ENCODE measurements at places on chromosomes 2 and 18.
A peak's percentile ranks its signal among the peaks of the same experiment; 100 is the strongest.

DNA sequence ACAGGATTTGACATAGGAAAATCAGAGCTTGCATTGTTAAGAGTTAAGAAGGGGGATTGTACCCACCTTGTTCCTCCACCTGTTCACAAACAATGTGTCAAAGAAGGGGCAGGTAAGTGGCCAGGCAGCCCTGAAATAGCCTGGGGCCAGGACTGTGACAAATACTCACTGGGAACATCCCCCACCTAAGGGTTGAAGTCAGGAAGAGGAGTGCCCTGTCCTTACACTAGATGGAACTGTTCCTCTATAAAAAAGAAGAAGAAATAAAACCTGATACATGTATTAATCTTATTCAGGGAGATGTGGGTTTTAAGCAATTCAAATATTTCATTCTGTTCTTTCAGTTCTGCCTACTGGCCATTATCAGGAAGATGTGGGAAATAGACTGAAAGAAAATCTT is 41.9 kb downstream of the TACR1 start:
- H3K4me1 ChIP-seq = no peaks in the 10 kb centered on the region
- H3K27me3 ChIP-seq = peaks cover 5% of the 10 kb centered on the region
- DNase-seq = no peak
- H3K27ac ChIP-seq = no peak overlapping the region
- no peaks in the 10 kb centered on the region for H3K36me3 ChIP-seq

DNA sequence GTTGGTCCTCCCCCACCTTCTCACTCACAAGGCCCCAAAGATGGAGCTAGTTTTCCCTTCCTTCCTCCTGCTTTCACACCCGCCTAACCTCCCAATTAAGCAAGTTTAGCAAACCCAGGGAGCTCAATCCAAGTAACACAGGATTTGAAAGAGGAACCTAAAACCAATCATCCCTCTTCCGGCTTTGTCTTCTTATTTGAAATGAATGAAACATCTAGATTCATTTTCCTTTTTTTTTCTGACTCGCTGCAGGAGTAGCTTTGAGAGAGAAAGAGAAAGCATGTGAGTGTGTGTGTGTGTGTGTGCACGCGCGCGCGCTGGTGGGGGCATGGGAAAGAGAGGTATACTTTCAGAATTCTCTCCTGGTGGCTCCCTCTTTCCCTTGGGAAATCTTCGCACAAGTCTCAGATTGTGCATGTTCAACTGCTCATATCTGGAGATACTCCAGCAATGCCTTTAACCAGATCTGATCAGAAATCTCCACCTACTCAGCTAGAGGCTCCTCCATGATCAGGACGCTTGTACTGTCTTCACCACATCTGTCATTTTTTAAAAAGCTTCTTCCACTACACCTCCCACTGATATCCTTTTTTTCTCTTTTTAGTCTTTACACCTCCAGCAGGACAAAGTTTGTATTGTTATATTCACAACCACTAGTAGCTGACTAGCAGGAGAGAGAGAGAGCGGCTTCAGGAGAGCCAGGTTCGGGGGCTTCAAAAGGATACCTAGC is 1.7 kb downstream of the SLC8A1 start:
- H3K36me3 ChIP-seq = no peaks in the 10 kb centered on the region
- no peak for DNase-seq
- no peak overlapping the region for H3K4me3 ChIP-seq
- peaks cover 3% of the 10 kb centered on the region for H3K4me1 ChIP-seq
- H3K27ac ChIP-seq = no peak overlapping the region

GRCh38 chr2:43482961-43483360 is 112.9 kb downstream of the THADA start:
- no peak for DNase-seq
- H3K27ac ChIP-seq = no peak overlapping the region

DNA sequence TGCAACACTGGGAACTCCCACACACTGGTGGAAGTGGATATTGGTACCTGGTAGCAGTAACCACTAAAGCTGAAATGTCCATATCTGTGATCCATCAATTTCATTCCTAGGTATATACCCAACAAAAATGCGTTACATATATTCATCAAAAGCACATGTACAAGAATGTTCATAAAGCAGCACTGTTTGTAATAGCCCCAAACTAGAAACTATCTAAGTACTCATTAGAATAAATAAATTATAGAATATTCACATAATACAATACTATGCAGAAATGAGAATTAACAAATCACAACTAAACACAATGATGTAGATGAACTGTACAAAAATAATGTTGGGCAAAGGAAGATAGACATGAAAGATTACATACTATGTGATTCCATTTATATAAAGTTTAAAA is 11.1 kb upstream of the TLK1 start:
- H3K4me1 ChIP-seq = no peaks in the 10 kb centered on the region
- no peaks in the 10 kb centered on the region for H3K36me3 ChIP-seq
- DNase-seq = no peak
- H3K27ac ChIP-seq = no peak overlapping the region
- no peak overlapping the region for H3K4me3 ChIP-seq

GRCh38 chr2:134087371-134087921 is 166.4 kb upstream of the MGAT5 start:
- no peak overlapping the region for H3K4me3 ChIP-seq
- no peak overlapping the region for H3K27ac ChIP-seq
- no peaks in the 10 kb centered on the region for H3K4me1 ChIP-seq
- DNase-seq = no peak
- peaks cover 1% of the 10 kb centered on the region for H3K36me3 ChIP-seq

- no peak overlapping the region for H3K4me3 ChIP-seq
- H3K36me3 ChIP-seq = peaks cover 10% of the 10 kb centered on the region
- no peak for DNase-seq
- no peaks in the 10 kb centered on the region for H3K4me1 ChIP-seq
- H3K27me3 ChIP-seq = no peaks in the 10 kb centered on the region
These were observed 11.1 kb downstream of the FASTKD1 start for GRCh38 chr2:169562519-169562918.

DNA sequence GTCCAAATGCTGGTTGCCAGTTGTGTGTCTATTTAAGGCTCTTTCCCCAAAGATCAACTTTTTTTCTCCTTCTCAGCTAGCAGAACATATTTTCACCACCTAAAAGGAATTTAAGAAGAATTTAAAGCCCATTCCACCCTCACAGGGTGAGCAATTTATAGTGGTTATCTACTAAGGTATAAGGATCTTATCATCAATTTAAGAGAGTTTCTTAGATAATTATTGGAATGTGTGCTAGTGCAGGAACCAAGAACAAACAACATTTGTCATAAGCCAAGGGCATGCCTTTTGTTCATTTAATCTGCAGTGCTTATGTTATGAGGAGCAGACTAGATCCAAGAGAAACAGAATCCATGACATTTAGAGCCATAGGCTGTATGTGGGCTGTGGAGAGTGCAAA is 37.2 kb downstream of the NLRC4 start:
- no peak for DNase-seq
- no peaks in the 10 kb centered on the region for H3K4me1 ChIP-seq
- no peak overlapping the region for H3K27ac ChIP-seq

DNA sequence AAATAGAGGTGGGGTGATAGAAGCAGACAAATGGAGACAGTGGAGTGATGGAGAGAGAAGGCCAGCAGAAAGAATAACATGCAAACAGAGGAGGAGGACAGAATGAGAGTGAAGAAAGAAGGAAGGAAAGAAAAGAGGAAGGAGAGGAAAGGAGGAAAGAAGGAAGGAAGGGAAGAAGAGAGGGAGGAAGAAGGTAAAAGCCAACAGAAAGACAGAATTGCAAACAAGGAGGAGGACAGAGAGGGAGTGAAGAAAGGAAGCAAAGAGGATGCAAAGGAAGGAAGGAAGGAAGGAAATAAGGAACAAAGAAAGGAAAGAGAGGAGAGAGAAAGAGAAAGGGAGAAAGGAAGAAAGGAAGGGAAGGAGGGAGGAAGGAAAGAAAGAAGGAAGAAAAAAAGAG is 444.0 kb downstream of the IRS1 start:
- no peak for DNase-seq
- H3K4me3 ChIP-seq = no peak overlapping the region
- H3K27me3 ChIP-seq = no peaks in the 10 kb centered on the region
- H3K4me1 ChIP-seq = no peaks in the 10 kb centered on the region

DNA sequence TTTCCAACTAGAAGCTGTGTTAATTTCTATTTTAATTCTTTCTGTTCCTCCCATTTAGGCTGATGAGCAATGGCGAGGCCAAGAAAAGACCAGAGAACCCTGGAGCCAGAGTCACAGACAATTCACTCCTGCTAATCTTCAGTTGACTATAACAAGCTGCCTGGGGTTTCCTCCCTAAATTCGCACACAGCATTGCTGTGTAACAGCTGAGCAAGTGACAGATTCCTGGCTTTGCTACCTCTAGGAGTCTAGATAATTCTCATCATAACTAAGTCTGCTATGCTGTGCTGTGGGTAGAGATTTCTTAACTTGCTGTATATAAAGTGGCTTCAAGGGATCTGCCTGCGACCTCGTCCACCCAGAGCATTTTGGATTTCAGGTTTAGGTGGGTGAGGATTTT is 131.3 kb upstream of the REV1 start:
- no peak overlapping the region for H3K27ac ChIP-seq
- peaks cover 12% of the 10 kb centered on the region for H3K27me3 ChIP-seq
- DNase-seq = no peak
- H3K4me3 ChIP-seq = no peak overlapping the region

DNA sequence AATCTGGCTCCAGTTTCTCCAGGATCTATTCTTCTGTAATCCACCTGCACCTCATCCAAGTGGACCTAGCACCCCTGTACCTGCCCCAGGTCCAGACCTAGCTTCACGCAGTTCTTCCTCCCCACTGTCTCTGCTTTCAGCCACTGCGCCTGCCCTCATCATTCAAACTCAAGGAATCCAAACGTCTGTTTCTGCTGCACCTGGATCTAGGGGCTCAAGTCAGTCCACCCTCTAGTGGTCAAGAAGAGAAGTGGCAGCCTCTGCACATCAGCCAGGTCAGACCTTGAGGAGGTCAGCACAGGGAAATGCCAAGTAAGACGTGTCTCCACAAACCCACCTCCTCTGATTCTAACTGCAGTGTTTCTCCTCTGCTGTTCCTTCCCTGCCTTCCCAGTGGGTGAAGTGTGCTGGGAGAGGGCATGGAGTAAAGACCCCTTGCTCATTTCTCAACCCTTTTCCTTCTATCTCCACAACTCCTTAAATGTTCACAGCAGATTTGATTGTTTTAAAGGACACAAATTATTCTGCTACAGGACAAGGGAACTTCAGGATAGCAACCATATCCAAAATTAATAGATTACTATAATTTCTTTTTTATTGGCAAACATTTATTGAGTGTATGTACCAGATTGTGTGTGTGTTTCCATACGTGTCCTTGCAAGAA is 8.6 kb upstream of the RNF152 start:
- H3K4me3 ChIP-seq = no peak overlapping the region
- peak; percentile 26 for DNase-seq
- H3K4me1 ChIP-seq = peaks cover 1% of the 10 kb centered on the region
- H3K27me3 ChIP-seq = peaks cover 53% of the 10 kb centered on the region

DNA sequence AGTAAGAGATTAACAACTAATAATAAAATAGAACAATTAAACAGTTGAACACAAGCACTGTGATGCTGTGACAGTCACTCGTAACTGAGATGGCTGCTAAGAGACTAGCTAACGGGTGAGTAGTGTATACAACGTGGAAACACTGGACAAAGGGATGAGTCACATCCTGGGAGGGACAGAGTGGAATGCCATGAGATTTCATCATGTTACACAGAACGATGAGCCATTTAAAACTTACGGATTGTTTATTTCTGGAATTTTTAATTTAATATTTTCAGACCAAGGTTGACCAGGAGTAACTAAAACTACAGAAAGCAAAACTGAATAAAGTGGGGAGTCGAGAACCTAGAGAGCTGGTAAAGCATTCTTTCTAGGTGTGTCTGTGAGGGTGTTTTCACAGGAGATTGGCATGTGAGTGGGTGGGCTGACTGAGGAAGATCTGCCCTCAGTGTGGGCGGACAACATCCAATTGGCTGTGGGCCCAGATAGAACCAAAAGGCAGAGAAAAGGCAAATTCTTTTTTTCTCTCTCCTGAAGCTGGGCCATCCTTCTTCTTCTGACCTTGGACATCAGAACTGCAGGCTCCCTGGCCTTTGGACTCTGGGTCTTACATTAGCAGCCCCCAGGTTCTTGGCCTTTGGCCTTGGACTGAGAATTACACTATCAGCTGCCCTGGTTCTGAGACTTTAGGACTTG is 14.6 kb downstream of the TMSB10 start:
- peaks cover 6% of the 10 kb centered on the region for H3K4me1 ChIP-seq
- DNase-seq = no peak
- no peaks in the 10 kb centered on the region for H3K27me3 ChIP-seq
- H3K36me3 ChIP-seq = no peaks in the 10 kb centered on the region
- H3K4me3 ChIP-seq = no peak overlapping the region
- peak overlapping the region; percentile 17 for H3K27ac ChIP-seq

DNA sequence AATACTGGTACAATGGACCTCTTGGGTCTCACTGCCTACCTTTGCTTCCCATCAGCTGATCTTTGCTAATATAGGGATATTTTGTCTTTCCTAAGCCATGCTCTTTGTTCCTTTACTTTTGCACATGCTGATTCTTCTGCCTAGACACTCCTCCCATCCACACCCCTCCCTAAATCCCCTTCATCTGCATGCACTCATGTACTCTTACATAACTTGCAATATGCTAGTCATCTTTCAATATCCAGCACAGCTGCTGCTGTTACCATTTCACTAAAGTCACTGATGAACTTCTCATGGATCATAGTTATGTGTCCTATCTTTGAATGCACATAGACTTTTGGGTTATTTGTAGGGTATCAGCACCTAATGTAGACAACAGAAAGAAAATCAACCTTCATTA is 18.5 kb upstream of the DTNA start:
- H3K27me3 ChIP-seq = peaks cover 10% of the 10 kb centered on the region
- H3K27ac ChIP-seq = no peak overlapping the region
- DNase-seq = no peak
- H3K4me3 ChIP-seq = no peak overlapping the region
- no peaks in the 10 kb centered on the region for H3K4me1 ChIP-seq

DNA sequence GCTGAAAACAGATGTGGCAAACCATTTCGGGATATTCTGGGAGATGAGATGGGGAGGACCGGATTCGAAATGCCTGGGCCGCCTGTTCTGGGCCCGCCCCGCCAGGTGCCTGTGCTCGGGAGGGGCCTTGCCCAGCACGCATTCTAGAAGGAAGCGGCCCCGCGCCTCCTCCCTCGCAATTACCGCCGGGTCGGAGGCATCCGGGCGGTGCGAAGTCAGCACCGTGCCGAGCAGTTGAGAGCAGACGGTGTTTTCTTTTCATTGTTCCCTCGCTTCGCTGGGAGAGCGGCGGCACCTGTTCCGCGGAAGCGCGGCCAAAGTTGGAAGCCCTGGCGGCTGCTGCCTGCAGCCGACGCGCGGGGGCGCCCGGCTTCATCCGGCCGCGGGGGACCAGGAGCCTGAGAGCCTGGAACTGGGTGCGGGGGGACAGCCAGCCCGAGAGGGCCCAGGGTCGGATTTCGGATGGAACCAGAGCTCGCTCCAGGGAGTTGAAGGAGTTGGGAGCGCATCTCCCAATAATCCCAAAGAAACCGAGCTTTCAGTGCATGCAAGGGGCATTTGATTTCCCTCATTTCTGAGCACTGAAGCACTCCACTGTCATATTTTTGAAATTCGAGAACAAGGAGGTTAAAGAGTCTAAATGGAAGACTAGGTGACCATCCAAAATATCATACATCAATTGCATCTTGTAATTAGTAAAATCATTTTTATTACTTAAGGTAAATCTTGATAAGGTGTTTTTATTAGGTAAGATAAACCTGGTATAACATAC is 241.8 kb upstream of the RAB12 start:
- no peak overlapping the region for H3K27ac ChIP-seq
- H3K27me3 ChIP-seq = peaks cover 8% of the 10 kb centered on the region
- peaks cover 6% of the 10 kb centered on the region for H3K4me1 ChIP-seq
- H3K4me3 ChIP-seq = peak overlapping the region; percentile 59

- no peaks in the 10 kb centered on the region for H3K36me3 ChIP-seq
- peak overlapping the region; percentile 95 for H3K27ac ChIP-seq
- H3K4me3 ChIP-seq = peak overlapping the region; percentile 45
- H3K27me3 ChIP-seq = no peaks in the 10 kb centered on the region
- DNase-seq = no peak
These were observed 104.8 kb downstream of the POLR1A start for GRCh38 chr2:86000938-86001312.
